ENCODE measurements at places on chromosomes 4 and X.

- no peak for DNase-seq
Observed at GRCh38 chr4:8891255-8891645, 19.6 kb upstream of the HMX1 start.

DNA sequence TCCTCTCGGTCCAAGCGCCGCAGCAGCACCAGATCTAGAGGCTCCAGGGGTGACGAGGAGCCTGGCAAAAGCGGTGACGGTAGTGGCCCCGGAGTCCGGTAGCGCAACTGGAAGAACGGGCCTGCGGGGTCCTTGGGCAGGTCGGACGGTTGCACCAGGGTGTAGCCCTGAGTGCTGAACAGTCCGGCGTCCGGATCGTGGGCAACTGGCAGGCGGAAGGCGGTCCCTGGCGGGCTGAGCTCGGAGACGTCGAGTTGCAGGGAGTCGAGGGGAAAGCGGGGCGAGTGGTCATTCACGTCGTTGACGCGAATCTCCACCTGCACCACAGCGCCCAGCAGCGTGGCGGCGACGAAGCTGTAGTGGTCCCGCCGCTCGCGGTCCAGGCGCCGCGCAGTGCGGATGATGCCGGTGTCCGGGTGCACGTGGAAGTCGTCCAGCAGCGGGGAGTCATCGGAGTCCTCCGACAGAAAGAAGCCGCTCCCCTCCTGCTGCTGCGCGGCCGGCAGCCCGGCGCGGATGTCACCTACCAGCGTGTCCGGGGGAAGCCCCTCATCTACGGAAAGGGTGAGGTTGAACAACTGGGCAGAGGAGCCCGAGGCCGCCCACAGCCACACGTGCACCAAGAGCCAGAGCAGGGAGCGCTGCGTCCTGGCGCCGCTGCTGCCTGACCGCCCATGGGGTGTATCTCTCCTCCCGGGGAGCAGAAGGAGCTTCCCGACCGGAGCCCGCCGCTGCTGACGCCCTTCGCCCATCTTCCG lies 837 bp downstream of the DCHS2 start:
- DNase-seq, result peak; percentile 68

DNA sequence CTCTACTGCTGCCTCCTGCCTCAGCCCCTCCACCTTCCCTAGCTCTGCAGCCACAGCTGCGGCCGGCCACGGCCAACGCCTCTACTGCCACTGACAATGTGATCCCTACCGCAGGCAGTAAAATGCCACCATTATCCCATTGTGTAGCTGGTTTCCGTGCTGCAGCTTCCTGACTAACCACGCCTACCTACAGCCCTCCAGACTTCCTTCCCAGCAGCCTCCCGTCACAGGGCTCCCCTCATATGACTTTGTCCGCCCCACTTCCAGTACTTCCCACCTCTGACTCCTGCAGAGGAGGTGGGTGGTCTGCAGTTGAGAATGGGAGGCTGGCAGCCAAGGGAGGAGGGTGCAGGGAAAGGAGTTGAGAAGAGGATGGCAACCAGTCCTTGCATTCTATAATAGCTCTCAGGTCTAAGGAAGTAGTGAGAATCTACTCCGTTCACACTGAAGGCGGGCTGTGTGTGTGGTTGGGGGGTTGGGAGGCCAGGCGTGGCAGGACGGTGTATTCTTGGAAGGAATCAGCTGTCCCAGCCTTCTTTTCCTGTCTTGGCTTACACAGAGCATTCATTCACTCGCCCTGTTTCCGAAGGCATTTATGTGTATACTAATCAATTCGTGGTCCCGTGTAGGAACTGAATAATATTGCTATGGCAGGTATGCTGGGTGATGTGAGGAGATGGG lies 33.1 kb upstream of the USP51 start:
- no peak for DNase-seq

- DNase-seq, result no peak
Observed at GRCh38 chrX:72274526-72274925, 2.5 kb downstream of the RPS4X start.

DNA sequence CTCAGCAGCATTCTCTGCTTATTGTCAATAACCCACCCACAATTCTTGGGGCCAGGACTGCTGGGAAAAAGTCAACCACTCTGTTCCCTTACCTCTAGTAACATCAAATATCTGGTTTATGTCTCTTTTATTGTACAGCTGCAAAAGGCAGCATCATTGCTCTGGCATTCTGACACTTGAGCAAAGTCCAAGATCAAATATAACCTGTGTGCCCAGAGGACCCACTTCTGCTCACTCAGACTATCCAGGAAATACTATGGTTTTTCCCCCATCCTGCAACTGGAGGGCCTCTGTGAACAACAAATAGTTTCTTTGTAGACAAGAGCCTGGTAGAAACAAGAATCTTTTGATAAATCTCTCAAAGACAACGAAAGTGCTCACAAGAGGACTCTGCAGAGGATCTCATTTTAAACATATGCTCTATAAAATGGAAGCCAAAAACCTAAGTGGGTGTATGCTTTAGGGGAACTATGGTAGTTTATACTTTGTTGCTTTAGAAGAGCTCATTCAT lies 154.7 kb downstream of the RAB28 start:
- no peak for DNase-seq

- DNase-seq, result no peak
Observed at GRCh38 chr4:38774181-38774955, 8.4 kb downstream of the TLR10 start.

DNA sequence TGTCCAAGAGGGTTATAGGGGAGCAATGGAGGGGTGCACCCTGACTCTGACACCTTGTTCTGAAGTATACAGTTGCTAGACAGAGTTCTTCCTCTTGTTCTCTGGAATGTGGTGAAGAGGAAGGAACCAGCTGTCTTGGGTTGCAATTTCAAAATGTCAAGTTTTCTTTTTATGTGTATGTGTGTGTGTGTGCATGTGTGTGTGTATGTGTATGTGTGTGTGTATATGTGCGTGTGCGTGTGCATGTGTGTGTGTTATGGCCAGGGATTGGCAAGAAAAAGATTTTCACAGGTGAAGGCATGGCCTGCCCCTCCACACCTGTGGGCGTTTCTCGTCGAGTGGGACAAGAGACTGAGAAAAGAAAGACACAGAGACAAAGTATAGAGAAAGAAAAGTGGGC lies 81.6 kb upstream of the ADGRA3 start:
- DNase-seq, result no peak

DNA sequence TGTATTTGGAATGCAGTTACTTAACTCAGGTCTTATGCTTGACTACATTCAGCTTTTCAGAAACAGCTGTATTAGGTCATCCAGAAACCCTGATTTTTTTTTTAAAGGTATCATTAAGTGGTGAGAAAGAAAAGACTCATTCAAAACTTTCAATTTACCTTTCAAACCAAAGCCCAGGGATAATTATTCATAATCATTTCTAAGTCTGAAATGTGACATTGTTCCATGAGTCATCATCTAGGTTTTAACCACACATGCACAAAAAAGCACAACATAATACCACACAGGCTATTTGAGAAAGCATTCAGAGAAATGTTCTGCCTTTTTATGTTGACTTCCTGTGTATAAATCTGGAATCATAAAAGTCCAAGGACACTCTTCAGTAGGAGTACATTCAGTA lies 288.2 kb downstream of the IL1RAPL2 start:
- no peak for DNase-seq

GRCh38 chr4:178689926-178690325 lies 1247.7 kb upstream of the AGA start:
- no peak for DNase-seq

DNA sequence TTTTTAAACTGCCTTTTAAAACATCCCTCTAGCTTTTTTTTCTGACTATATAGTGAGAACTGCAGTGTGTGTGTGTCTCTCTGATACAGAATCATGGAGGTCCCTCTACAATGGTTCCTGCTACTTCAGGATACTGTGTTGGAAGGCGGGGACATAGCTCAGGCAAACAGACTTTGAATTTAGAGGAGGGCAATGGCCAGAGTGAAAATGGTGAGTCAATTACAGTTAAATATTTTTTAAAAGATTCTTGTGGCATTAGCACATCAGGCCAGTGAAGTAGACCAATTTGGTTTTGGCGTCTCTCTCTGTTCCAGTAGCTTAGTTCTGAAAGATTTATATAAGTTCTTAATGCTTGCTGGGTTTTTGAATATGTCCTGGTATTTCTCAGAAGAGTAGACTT lies 47.1 kb downstream of the ALG13 start:
- DNase-seq, result no peak

Data from islet precursor cell (in vitro differentiated cells).